ENCODE measurements at places on chromosomes 1 and 21. TPM values are rescaled to one million over a fixed set of nuclear protein-coding genes. Genes with fewer than 3 reads are reported as not detected.

- DNase-seq, result no peak
- peaks cover 4% of the 10 kb centered on the region for H3K27me3 ChIP-seq
- H3K4me1 ChIP-seq, result no peaks in the 10 kb centered on the region
- no peak overlapping the region for H3K27ac ChIP-seq
- no peak overlapping the region for H3K4me3 ChIP-seq
Measured at GRCh38 chr1:7651203-7651602, 119.9 kb upstream of the VAMP3 start.

DNA sequence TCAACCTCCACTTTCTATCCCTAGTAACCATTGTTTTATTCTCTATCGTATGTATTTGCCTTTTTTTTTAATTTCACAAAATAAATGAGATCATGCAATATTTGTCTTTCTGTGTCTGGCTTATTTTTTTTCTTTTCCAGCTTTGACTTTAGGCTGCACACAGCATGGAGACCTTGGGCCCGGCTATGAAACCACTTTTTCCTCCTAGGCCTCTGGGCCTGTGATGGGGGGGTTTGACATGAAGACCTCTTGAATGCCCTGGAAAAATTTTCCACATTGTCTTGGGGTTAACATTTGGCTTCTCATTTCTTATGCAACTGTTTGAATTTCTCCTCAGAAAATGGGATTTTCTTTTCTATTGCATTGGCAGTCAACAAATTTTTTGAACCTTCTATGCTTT lies 100.2 kb upstream of the BTG3 start:
- H3K4me1 ChIP-seq, result no peaks in the 10 kb centered on the region
- no peak overlapping the region for H3K4me3 ChIP-seq
- no peaks in the 10 kb centered on the region for H3K36me3 ChIP-seq
- DNase-seq, result no peak

DNA sequence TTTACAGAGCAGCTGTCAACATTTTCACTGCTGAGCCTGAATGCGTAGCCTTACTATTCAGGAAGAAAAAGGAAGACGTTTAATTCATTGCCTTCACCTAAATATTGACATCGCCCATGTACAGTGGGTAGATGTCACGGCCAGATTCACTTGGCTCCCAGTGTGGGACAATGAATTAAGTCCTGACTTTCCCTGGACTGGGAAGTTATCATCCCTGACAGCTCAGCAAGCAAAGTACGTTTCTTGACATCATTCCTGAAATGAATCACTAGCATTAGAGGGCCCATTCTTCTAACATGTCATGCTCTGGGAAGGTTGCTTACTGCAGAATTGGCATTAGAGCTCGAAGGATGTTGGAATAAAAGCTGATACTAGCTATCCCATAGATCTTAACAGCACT lies 37.8 kb downstream of the LRRC53 start:
- no peaks in the 10 kb centered on the region for H3K36me3 ChIP-seq
- H3K4me3 ChIP-seq, result no peak overlapping the region
- DNase-seq, result no peak
- peaks cover 55% of the 10 kb centered on the region for H3K27me3 ChIP-seq
- no peak overlapping the region for H3K27ac ChIP-seq

DNA sequence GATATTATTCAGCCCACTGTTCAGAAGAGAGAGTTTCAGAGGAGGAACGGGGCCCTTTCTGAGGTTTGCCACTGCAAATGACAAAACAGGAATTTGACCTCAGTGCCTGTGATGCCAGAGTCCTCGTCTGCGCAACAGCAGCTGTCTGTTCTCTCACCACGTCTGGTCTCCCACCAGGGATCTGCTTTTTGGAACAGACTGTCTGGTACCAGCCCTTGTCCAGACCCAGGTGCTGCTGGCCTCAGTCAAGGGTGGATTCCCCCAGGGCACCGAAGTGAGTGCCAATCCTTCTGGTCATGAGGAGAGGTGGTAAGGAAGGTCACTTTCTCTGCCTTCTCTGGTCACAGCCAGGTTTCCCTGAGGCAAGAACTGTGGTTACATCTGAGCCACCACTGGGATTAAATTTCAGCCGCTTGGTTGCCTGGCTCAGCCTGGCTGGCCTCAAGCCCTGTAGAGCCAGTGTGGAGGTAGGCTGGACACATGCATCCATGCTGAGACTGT lies 2.3 kb upstream of the BCAN start:
- peaks cover 15% of the 10 kb centered on the region for H3K4me1 ChIP-seq
- H3K4me3 ChIP-seq, result no peak overlapping the region
- H3K27ac ChIP-seq, result no peak overlapping the region
- H3K36me3 ChIP-seq, result no peaks in the 10 kb centered on the region
- H3K27me3 ChIP-seq, result peaks cover 42% of the 10 kb centered on the region
- peak; percentile 93 for DNase-seq

DNA sequence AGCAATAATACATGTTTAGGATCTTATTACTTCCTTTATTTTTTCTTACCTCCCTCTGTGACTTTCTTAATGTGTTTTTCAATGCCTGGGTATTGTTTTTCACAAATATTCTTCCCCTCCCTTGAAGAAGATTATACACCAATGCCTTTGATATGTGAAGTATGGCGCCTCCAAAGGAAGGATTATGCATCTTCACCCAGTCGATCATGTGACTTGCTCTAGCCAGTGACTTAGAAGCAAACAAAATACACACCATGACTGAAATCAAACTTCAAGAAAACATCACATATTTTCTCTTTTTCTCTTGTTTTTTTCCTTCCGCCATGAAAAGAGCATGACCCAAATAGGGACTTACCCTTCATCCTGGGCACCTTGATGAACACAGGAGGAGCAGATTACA lies 297.1 kb downstream of the NCAM2 start:
- no peak for DNase-seq
- H3K4me1 ChIP-seq, result no peaks in the 10 kb centered on the region
- H3K36me3 ChIP-seq, result no peaks in the 10 kb centered on the region
- H3K27me3 ChIP-seq, result no peaks in the 10 kb centered on the region
- no peak overlapping the region for H3K27ac ChIP-seq
- H3K4me3 ChIP-seq, result no peak overlapping the region

DNA sequence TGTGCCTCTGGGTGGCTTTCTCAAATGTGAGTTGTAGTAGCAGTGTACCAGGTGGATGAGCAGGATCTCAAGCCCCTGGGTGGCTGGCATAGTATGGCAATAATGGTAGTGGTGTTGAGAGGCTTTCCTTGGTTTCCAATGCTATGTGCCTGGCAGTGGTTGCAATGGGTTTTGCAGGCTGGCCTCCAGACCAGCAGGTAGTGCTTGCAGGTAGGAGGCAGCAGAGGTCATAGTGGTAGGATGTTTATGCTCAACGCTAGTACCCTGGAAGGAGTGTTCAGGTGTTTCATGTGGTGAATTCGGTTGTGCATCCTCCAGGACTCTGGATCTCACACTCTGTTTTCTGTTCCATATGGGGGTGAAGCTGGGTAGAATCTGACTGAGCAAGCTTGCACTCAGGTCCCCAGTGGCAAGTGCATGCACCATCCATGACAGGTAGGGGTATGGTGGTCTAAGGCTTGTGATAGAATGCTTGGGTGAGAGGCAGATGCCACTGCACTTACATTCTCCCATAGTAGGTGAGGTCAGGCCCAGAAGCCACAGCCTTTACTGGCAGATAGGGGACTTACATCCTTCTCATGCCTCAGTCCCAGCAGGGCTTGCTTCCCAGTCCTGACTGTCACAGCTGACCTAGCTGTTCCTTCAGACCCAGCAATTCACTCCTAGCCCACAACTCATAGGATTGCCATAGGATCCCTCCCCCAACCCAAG lies 410.5 kb upstream of the LRRC7 start:
- no peak for DNase-seq
- no peak overlapping the region for H3K27ac ChIP-seq
- no peak overlapping the region for H3K4me3 ChIP-seq

- no peaks in the 10 kb centered on the region for H3K36me3 ChIP-seq
- no peak overlapping the region for H3K4me3 ChIP-seq
- H3K27me3 ChIP-seq, result no peaks in the 10 kb centered on the region
- H3K27ac ChIP-seq, result no peak overlapping the region
- no peak for DNase-seq
Measured at GRCh38 chr1:94105581-94105952, 15.4 kb downstream of the ABCA4 start.

DNA sequence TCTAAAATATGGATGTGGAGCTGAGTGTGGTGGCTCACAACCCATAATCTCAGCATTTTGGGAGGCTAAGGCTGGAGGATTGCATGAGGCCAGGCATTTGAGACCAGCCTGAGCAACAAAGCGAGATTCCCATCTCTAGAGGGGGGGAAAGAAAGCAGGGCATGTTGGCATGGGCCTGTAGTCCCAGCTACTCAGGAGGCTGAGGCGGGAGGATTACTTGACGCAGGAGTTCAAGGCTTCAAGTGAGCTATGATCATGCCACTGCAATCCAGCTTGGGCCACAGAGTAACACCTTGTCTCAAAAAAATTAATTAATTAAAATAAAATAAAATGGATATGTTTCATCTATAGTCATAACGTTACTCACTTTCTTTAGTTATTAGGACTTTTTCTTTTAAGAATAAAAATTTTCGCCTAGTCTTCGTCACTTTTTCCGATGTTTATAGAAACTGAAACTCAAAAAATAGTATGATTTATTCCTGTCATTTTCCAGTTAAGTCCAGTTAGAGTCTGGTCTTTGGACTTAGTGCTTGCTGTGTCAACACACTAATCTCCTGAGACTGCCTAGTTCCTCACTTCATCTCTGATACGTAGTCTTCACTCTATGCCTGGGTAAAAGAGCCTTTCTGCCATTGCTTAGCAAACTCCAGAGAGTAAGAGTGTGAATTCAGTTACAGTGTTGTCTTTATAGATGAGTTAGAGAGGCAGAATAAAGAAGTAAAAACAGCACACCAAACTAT lies 28.0 kb downstream of the IARS2 start:
- H3K36me3 ChIP-seq, result peaks cover 14% of the 10 kb centered on the region
- no peaks in the 10 kb centered on the region for H3K4me1 ChIP-seq
- no peak for DNase-seq
- no peak overlapping the region for H3K27ac ChIP-seq
- H3K27me3 ChIP-seq, result no peaks in the 10 kb centered on the region

DNA sequence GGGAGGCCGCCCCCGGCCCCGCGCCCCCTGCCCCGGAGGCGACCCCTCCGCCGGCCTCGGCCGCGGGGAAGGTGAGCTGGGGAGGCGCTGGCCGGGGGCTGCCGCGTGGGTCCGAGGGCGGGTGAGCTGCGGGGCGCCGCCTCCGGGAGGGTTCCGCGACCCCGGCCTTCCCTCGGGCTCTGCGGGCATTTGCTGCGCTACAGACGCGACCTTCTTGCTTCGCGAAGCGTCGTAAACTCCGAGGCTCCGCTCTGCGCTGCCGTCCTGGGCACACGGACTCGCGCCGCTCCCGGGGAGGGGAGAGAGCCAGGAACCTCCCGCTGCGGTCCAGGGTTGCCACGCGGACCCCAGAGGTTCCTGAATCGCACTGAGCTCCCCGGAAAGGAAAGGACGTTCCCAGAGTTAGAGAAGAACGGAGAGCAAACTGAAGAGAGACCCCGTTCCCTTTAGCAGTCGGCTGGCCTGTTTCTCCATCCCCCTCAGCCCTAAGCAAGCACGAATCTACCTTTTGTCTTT lies 345 bp downstream of the SLX9 start:
- H3K4me3 ChIP-seq, result peak overlapping the region; percentile 95
- no peak overlapping the region for H3K27ac ChIP-seq
- peaks cover 21% of the 10 kb centered on the region for H3K36me3 ChIP-seq

DNA sequence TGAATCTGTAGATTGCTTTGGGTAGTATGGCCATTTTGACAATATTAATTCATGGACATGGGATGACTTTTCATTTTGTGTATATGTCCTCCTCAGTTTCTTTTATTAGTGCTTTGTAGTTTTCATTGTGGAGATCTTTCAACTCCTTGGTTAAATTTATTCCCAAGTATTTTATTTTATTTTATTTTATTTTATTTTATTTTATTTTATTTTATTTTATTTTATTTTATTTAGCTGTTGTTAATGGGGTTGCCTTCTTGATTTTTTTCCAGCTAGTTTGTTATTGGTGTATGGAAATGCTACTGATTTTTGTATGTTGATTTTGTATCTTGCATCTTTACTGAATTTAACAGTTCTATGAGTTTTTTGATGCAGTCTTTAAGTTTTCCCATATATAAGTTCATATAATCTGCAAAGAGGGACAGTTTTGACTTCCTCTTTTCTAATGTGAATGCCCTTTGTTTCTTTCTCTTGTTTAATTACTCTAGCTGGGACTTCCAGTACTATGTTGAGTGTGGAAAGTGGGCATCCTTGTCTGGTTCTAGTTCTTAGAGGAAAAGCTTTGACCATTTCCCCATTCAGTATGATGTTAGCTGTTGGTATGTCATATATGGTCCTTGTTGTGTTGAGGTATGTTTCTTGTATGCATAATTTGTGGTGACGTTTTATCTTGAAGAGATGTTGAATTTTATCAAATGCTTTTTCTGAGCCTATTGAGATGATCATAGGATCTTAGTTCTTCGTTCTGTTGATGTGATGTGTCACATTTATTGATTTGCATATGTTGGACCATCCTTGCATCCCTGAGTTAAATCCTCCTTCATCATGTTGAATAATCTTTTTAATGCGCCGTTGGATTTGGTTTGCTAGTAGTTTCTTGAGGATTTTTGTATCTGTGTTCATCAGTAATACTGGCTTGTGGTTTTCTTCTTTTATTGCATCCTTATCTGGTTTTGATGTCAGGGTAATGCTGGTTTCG lies 14.3 kb downstream of the CEPT1 start:
- H3K36me3 ChIP-seq, result peaks cover 39% of the 10 kb centered on the region
- no peak overlapping the region for H3K27ac ChIP-seq
- no peaks in the 10 kb centered on the region for H3K27me3 ChIP-seq
- no peak overlapping the region for H3K4me3 ChIP-seq

DNA sequence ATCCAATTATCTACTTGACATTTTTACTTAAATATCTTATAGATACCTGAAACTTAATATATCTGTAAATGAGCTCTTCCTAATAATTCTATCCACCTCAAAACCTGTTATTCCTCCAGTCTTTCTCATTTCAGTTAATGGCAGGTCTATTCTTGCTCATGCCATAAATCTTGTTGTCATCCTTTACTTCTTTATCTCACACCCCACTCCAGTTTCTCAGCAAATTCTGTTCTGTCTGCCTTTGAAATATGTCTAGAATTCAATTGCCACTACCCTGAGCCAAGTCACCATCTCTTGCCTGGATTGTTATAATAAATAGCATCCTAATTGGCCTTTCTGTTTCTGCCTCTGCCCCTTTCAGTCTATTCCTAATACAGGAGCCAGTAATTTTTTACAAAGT lies 105.8 kb downstream of the MAN1A2 start:
- no peaks in the 10 kb centered on the region for H3K27me3 ChIP-seq
- DNase-seq, result no peak
- no peaks in the 10 kb centered on the region for H3K4me1 ChIP-seq

- H3K4me1 ChIP-seq, result no peaks in the 10 kb centered on the region
- no peak overlapping the region for H3K27ac ChIP-seq
- no peaks in the 10 kb centered on the region for H3K27me3 ChIP-seq
- H3K36me3 ChIP-seq, result peaks cover 8% of the 10 kb centered on the region
- H3K4me3 ChIP-seq, result no peak overlapping the region
Measured at GRCh38 chr1:64828829-64829228, 84.0 kb downstream of the RAVER2 start.

- DNase-seq, result no peak
- H3K27me3 ChIP-seq, result no peaks in the 10 kb centered on the region
- H3K36me3 ChIP-seq, result no peaks in the 10 kb centered on the region
- no peak overlapping the region for H3K27ac ChIP-seq
Measured at GRCh38 chr1:91948097-91948496, 1.1 kb upstream of the BRDT start.

Gene NES
- 70.0 TPM for total RNA-seq

Gene C4BPA
- not detected for total RNA-seq

Gene PRR9
- total RNA-seq, result not detected

Gene ST6GALNAC5
- 1.2 TPM for total RNA-seq

Gene HNRNPCL1
- total RNA-seq, result not detected

Gene BCAR3
- 171 TPM for total RNA-seq

Gene OR2L8
- not detected for total RNA-seq

All from PC-3 (cell line).